ENCODE measurements at places on chromosomes 11 and 22.

GRCh38 chr11:62245271-62245753 is 3.3 kb downstream of the SCGB1D2 start:
- DNase-seq: peak; percentile 35

- DNase-seq: no peak
Observed at GRCh38 chr11:10320736-10321465, 16.0 kb downstream of the ADM start.

- no peak for DNase-seq
Observed at GRCh38 chr22:32691101-32691500, 110.4 kb upstream of the TIMP3 start.

DNA sequence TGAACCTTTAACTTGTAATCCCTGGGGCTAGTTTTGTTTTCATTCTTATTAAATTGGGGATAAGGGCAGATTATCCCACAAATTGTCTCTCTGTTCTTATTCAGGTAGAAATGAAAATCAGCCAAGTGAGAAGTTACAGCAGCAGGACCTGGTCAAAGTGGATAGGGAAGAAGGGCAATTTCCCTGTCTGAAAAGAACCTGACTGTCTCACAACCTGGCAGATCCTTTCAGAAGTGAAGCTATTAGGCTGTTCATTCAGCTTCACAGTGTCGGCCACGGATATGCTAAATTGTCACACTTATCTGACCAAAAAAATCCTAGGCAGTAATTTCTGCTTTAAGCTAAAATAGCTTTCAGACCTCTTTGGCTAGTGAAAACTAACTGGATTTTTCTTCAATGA is 712.6 kb upstream of the ANO5 start:
- no peak for DNase-seq

- peak; percentile 36 for DNase-seq
Observed at GRCh38 chr11:28833670-28834069, 725.5 kb downstream of the METTL15 start.

- no peak for DNase-seq
Observed at GRCh38 chr11:70476669-70477068, 78.3 kb downstream of the CTTN start.

DNA sequence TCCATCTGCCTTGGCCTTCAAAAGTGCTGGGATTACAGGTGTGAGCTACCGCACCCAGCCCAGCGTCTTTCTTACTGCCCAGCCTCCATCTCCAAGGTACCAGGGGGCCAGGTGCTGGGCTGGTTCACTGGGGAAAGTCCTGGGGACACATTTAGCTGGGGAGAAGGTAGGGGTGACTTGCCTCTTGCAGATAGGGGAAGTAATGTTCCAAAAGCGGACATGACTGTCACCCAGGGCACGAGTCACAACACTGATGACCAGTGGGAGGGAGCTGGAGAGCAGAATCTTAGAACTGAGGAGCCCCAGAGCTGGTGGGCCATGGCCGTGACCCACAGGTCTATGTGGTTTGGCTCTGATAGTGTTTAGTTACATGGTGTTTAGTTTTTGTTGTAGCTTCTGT is 2.4 kb upstream of the SLC15A3 start:
- DNase-seq: no peak

- no peak for DNase-seq
Observed at GRCh38 chr11:114179234-114179941, 116.8 kb upstream of the NNMT start.

- no peak for DNase-seq
Observed at GRCh38 chr22:23276656-23277582, 96.6 kb downstream of the BCR start.

- DNase-seq: no peak
Observed at GRCh38 chr11:97905101-97905500, 1115.6 kb upstream of the CNTN5 start.

DNA sequence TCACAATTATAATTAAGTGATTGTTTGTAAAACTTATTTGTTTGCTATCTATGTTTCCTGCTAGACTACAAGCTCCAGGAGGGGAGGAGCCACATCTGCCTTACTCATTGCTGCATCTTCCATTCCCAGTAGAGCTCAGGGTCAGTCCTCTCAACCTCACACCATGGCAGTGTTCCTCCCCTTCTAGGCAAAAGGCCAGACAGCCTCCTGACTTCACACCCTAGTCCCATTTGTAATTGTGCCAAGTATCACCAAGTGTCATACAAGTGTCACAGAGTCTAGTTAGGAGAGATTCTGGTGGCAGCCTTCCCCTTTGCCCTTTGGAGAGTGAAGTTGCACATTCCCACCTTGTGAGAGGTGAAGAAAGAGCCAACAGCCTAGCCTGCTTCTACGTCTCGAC is 490.4 kb downstream of the INSC start:
- no peak for DNase-seq

DNA sequence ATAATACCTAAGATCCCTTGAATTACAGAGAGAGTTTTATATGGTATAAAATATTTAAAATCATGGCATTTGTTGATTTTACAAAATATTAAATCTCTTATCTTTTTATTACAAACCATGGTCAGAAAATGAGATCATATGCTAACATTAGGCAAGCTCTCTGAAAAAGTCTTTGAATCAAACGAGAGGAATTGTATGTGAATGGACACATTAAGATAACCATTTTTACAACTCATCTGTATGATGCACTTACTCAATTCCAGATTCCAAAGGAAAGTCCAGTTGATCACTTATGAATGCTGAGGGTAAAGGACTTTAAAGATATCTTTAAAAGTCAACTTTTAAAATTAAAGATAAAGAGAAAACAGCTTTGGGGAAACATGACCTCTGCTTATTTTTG is 83.5 kb upstream of the LUZP2 start:
- DNase-seq: no peak

GRCh38 chr11:64802370-64803157 is 450 bp downstream of the MAP4K2 start:
- no peak for DNase-seq

- no peak for DNase-seq
Observed at GRCh38 chr22:47859881-47860525, 1097.6 kb downstream of the TBC1D22A start.

DNA sequence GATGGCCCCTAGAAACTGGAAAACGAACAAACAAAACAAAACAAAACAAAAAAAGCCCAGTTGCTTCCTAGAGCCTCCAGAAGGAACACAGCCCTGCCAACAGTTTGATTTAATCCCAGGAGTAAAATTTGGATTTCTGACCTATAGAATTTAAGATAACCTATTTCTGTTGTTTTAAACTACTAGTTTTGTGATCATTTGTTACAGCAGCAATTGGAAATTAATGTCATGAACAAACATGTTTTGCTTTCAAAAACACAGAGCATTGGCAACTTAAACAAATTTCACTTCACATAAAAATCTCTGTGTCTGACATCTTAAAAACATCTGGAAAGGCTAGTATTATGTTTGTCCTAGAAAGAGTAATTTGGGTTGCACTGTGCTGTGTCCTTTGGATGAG is 437.3 kb downstream of the METTL15 start:
- no peak for DNase-seq

DNA sequence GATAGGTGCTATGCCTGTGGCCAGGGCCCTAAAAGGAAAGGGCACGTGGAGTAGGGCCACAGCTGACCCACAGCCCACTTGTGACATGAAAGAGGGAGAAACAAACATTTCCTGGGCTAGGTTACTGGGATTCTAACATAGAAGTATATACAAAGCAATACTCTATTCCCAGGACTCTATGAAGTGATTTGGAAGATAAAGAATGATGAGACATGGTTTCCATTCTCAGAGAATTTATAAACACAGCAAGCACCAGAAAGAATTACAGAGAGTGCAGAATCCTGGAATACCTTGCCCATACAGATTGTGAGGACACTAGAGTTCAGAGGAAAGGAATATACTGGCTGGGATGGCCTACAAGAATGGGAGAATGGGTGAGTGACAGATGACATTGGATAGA is 86.4 kb downstream of the KIRREL3 start:
- no peak for DNase-seq

- DNase-seq: no peak
Observed at GRCh38 chr11:90229791-90230190, 6.9 kb upstream of the CHORDC1 start.

DNA sequence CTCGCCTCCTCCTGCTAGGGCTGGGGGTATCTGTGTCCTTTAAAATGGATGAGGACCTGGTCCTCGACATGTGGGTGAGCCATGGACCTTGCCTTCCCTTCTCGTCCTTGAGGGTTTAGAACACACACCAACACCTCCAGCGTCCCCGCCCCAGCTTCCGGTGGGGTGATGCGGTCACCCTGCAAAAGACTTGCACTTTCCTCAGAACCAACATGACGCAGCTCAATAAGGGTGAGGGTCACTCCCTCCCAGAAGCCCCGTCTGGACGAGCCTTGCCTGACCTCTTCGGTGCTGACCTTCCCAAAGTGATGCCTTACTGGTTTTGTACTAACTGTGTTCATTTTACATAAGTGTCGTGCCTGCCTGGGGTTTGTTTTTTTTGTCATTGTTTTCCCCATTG is 41.0 kb downstream of the DBX1 start:
- DNase-seq: no peak

GRCh38 chr11:44621784-44622183 is 56.3 kb downstream of the CD82 start:
- DNase-seq: no peak

DNA sequence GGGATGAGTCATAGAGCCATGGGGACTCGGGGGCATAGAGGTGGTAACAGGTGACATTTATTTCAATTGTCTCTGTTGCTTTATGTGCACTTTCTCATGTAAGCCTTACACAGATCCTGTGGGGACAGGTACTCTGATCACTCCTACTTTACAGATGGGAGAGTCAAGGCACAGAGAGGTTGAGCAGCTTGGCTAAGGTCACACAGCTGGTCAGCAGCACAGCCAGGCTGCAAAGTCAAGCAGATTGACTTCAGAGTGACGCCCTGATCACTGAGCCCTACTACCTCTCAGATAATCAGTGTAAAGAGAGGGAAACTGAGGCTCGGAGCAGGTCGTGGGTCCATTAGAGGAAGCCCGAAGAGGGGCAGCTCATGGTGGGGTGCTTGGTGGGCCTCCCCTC is 3.5 kb downstream of the TMPRSS6 start:
- DNase-seq: no peak

- DNase-seq: no peak
Observed at GRCh38 chr22:30241576-30242371, 4.8 kb downstream of the LIF start.

DNA sequence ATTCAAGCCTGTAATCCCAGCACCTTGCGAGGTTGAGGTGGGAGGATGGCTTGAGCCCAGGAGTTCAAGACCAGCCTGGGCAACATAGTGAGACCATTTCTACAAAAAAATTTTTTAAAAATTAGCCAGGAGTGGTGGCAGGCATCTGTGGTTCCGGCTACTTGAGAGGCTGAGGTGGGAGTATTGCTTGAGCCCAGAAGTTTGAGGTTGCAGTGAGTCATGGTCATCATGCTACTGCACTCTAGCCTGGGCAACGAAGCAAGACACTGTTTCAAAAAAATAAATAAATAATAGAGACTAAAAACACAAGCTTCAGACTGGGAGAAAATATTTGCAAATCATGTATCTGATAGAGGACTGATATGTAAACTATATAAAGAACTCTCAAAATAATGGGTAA is 33.2 kb downstream of the BTBD10 start:
- DNase-seq: no peak

GRCh38 chr11:108895579-108896480 is 231.0 kb downstream of the DDX10 start:
- DNase-seq: peak; percentile 74

- no peak for DNase-seq
Observed at GRCh38 chr11:11722861-11723260, 101.1 kb upstream of the GALNT18 start.

DNA sequence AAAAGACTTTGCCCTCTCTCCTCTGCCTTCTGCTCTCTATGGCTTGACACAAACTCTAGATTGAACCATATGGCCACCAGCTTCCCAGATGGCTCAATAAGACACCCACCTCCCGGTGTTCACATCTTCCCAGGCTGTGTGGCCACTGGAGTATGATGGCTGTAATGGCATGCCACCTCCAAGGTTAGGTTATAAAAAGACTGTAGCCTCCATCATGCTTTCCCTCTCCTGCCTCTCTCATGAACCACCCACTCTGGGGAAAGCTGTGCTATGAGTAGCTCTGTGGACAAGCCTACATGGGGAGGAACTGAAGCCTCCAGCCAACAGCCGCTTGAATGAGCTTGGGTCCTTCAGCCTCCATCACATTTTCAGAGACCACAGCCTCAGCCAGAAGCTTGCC is 479.2 kb downstream of the MIAT start:
- no peak for DNase-seq

DNA sequence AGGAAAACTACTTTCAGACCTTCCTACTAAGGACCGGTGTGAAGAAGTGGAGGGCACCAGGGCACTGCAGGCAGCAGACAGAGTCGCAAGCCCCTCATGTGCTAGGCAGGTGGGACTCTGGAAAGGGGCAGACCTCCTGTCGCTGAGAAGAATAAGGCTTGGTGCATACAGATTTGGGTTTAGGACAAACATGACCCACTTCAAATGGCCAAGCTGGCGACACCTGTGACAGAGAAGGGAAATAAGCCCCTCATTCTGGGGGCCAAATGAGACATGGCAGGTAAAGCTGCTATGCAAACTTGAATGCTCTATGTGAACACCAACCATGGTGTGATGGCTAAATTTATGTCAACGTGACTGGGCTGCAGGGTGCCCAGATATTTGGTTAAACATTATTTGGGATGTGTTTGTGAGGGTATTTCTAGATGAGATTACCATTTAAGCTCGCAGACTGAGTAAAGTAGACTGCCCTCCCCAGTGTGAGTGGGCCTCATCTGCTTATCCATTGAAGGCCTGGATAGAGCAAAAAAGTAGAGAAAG is 112.4 kb upstream of the PITPNB start:
- DNase-seq: no peak

DNA sequence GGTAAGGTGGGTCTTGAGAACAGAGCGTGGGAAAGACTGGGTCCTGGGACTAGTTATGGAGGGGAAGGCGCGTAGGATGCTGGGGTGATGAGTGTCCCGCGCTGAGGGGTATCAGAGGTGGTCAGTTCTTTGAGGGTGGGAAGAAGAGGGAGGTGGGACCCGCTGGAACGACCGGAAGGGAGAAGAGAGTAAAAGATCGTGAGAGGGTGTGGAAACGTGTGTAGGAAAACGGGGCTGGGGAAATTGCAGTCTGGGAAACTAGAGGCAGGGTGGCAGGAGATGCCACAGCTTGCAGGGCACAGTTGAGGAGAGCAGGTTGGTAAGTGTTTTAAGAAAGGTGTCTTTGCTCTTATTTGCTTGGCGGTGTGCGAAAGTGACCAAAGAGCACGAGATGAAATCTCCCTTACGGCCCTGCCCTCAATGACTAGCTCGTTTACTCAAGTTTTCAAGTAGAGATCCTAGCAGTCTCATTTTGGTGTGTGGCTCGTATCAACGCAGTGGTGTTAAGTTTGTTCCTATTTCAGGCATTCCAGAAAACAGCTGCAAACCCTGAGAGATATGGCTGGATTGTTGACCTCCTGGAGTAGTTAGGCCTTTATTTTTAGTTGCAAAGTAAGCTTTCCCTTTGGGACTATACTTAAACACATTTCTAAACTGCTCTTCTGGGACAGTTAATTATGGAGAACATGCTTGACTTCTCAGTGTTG is 615 bp downstream of the STT3A start:
- peak; percentile 26 for DNase-seq

GRCh38 chr11:101346591-101346990 is 217.0 kb upstream of the PGR start:
- DNase-seq: no peak

GRCh38 chr11:60221692-60222091 is 21.2 kb downstream of the MS4A4E start:
- DNase-seq: no peak
